NCI-H774 (cell line): ENCODE measurements at places on chromosomes 6 and 20.

DNA sequence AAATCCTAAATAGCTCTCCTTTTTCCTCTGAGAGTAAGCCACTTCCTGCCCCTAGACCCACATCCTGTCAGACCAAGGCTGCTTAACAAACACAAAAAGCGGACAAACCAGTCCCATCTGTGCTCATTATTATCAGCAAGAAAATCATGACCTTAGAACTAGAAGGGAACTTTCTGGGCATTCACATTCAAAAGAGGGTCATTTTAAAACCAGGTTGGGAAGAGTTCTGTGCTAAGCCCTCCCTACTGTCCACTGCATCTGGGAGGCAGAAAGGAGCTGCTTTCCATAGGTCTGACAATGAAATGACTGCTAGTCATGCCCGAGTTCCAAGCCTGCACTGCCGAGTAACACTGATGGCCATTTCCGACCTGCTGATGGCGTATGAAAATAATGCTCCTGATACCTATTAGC is 15.4 kb downstream of the EZR start:
- peak; percentile 32 for DNase-seq

DNA sequence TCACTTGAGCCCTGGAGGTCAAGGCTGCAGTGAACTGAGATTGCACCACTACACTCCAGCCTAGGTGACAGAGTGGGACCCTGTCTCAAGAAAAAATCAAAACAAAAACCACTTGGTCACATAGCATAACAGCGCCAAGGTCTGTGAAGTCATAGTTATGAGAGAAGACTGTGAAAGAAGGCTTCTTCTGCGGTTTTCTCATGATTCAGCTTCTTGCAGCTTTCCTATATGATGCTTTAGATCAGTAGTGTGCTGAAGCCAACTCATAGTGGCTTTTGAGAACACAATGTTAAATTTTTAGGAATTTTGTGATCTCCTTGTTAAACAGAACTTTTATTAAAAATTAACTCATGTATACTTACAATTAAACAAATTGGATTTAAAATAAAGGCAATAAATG is 136.2 kb upstream of the GLP1R start:
- no peak for DNase-seq

DNA sequence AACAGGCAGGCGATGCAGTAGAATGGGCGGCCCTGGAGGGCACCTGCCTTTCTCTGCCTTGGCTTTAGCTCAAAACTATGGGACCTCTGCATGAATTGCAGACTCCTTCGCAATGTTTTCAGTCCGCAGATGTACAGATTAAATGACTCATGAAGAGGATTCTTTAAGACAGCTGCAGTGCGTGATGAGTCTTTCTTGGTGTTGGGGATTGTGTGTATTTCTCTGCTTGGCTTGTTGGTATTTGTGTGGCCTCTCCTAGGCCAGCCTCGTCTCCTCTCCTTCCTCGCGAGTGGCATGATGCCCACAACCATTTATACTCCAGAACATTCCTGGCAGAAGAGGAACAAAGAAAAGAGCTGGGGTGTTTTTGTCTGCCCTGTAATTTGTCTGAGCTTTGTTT is 110.6 kb downstream of the SYNDIG1 start:
- no peak for DNase-seq

- DNase-seq: no peak
Measured at GRCh38 chr6:6521961-6522482, 66.5 kb upstream of the LY86 start.

GRCh38 chr6:139313229-139313628 is 21.4 kb upstream of the TXLNB start:
- DNase-seq: no peak

- no peak for DNase-seq
Measured at GRCh38 chr6:26327450-26328264, 37.3 kb upstream of the BTN3A2 start.

- no peak for DNase-seq
Measured at GRCh38 chr6:71523548-71523947, 234.9 kb downstream of the OGFRL1 start.

DNA sequence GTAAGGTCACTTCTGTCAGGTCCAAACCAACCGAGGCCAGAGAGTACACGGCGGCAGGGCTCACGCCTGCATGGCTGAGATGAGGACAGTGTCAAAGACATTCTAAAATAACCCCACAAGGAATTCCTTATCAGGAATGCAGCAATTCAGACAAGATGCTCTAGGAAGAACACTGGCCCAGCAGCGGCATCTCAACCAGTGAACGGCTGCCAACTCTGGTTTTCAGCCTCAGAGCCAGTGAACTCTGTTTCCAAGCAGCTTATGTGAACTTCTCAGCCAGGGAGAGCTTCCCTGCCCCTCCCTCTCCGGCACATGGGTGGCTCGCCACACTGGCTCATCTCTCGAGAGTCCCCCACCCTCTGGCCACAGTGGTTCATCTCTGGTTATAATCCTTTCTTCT is 36.9 kb downstream of the KCNQ2 start:
- DNase-seq: no peak
